CD4-positive, alpha-beta T cell treated with Interleukin-2 at 100 ng/mL for 4 hours (primary cell): ENCODE measurements at places on chromosomes 4 and X.

DNA sequence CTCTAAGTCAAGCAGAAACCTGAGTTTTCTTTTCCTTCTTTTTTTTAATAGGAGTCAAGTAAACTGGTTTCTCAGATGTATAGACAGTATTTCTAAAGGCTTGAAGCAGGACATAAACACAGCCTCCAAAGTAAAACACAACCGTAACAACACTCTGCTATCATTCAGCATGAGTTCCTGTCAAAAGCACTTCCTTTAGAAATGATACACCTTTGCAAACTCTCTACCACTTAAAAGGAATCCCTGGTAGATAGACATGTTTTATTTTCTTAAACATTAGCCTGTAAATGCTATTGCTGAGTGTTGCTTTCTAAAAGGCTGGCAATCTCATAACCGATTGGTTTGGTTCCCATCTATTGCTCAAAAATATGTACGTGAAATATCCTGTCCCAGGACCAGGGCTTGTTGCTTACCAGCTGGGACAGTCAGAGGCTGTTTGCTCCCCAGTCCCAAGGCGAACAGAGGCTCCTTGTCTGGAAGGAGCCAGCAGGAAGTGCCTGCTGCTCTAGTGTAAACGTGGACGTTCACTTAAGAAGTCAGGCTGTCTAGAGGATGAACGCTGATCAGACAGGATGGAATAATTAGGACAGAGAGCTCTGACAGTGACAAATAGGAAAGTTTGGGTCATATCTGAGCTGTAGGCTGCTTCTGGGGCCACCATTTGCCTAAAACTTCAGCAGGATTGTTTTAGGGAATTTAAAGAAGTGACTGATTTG, 173.9 kb upstream of the KLF3 start:
- no peak for DNase-seq

DNA sequence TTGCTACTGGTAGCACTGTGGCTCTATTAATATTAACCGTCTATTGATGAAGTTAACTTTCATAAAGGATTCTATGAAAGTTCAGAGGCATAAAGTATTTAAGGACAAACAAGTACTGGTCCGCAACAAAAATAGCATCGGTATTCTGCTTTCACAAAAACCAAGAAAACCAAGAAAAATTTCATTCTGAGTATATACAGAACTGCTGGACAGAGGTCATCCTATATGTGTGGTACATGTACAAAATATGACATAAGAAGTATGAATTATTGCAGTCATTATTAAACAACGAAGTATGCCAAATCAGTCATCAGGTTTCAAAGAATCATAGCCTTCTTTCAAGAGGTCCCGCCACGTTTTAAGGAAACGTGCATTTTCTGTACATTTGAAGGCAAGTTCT, 2.4 kb downstream of the C4orf46 start:
- no peak for DNase-seq

DNA sequence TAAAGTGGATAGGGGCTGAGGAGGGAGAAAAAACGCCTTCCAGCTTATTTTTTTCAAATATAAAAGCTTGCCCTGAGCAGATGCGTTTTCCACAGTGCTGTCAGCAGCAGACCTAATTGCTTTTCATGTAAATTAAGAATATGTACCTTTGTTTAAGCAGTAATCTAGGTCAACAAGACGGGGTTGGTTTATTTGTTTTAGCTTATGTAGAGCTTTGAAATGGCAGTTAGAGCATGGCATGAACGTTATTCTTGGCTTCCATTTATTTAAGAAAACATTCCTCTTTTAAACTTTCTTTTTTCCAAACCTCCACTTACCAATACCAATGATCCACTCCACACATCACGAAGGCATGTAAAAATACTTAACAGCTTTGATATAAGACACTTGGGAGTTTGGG, 220.3 kb upstream of the TENM3 start:
- DNase-seq: no peak

GRCh38 chr4:147777456-147778091, 45.7 kb downstream of the ARHGAP10 start:
- DNase-seq: no peak

GRCh38 chr4:6695660-6696610, 2.3 kb downstream of the S100P start:
- DNase-seq: peak; percentile 77

- no peak for DNase-seq
Observed at GRCh38 chr4:183499389-183499788, 5.5 kb upstream of the ING2 start.
